ENCODE measurements at places on chromosomes 6 and 20. TPM values are rescaled to one million over a fixed set of nuclear protein-coding genes. Genes with fewer than 3 reads are reported as not detected.

RPP40 gene
- 46.7 TPM for total RNA-seq

ZNF831 gene
- not detected for total RNA-seq

DNA sequence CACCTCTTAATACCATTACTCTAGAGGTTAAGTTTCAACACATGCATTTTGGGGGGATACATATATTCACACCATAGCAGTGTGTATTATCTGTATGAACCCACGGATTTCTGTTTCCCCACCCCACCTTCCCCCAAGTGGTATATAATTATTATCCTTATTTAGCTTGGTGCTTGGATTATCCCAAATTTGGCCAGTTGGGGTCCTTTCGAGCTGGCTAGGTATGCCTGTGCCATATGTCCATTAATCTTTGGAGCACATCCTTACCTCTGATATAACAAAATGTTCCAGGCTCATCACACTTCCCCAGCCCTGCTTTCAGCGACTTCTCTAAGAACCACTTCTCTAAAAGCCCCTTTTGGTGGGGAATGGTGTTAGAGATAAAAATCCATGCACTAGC lies 118.7 kb upstream of the MLIP start:
- DNase-seq: no peak

GRCh38 chr20:61734733-61735502 lies 330.8 kb downstream of the TAF4 start:
- DNase-seq: no peak

PCIF1 gene
- 12.1 TPM for total RNA-seq

DNA sequence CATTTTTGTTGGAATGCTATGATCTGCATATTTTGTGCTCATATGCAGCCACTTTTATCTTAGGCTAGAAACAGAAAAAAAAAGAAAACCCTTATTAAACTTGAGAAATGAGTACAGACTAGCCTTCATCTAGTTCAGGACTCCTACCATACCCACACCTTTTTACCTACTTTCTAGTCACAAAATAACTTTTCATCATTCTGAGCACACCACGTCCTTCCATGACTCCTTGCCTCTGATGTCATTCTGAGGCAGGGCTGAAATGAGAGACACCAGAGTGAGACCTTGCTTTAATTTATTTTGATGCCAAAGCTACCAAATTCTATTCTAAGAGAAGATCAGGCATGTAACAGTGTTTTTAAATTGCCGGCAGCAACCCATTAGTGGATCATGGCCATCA lies 38.8 kb downstream of the SNX3 start:
- no peak for DNase-seq

DNA sequence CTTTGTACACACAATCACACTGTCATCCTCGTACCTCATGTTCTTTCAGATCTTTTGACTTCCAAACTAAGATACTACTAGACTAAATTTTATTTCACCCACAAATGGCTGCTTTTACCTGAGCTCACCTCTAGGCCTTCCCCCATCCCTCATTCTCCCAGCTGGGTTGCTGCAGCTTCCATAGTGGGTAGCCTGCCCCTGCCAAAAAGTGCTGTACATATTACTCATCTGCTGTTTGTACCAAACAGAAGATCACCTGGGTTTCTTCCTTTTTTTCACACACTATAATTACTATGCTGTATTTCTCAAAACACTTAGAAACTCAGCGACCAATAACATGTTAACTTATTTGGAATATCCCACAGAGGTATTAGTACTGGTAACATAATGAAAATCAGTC lies 267.6 kb upstream of the PRDM1 start:
- DNase-seq: no peak

SLC52A3 gene
- total RNA-seq: not detected
